Activated CD8-positive, alpha-beta memory T cell treated with anti-CD3 and anti-CD28 coated beads for 48 hours (primary cell): ENCODE measurements at places on chromosomes 6 and 20.

DNA sequence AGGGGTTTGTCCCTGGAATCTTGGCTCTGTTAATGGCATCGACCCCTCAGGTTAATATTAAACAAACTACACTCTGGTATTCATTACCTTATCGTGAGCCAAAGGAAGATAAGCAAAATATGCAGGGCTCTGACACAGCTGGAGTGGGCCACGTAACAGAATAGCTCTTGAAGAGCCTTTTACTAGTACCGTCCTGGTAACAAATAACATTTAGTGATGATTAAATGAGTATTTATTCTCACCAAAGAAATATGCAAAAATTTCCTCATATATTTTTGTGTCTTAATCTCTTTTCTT is 20.1 kb upstream of the UTRN start:
- DNase-seq = no peak

- DNase-seq = no peak
These were observed 62.3 kb downstream of the STK4 start for GRCh38 chr20:45028424-45029136.

GRCh38 chr20:62305765-62306413 is 3.1 kb downstream of the ADRM1 start:
- no peak for DNase-seq

DNA sequence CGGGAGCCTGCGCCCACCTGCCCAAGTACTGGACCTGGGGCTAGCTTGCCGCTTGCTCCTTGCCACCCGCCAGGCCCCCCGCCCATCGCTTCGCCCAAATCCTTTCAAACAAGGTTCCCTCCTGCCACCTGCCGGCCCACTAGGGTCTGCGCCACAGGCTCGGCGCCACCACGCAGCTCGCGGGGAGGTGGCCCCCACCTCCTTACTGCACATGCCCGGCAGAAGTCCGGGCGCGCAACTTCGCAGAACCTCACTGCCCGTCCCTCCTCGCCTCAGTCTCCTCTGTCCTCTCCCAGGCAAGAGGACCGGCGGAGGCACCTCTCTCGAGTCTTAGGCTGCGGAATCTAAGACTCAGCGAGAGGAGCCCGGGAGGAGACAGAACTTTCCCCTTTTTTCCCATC is 11.2 kb downstream of the GNAS-AS1 start:
- no peak for DNase-seq

GRCh38 chr6:161917645-161918044 is 643.8 kb upstream of the AGPAT4 start:
- DNase-seq = no peak

DNA sequence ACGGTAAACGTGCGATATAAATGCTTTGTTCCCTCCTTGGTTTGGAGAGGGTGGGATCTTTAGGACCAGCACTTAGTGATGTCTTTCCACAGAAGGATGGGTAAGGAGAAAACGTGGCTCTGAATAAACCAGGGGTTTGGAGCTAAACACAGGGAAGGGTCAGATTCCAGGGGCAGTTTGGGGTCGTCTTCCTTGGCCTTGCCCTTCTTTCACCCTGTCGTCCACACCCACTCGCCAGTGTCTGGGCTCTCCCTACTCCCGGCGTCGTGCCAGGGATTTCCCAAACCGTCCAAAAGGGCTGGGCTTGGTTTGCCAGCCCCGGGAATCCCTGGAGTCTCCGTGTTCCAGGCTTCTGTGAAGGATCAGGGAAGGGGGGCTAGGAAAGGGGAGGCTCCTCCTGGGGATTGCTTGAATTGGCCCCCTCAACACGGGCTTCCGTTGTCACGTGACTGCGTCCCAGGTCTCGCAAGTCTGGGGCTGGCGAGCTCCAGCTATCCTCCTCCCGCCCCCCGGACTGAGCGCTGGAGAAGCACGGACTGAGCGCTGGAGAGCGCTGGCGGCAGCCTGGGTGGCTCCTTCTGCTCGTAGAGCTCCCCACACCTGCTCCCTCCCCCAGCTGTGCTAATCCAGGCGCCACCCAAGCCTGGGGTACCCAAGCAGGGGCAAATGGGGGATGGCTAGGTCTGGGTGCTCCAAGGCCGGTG is 9.4 kb upstream of the ARMC12 start:
- no peak for DNase-seq

DNA sequence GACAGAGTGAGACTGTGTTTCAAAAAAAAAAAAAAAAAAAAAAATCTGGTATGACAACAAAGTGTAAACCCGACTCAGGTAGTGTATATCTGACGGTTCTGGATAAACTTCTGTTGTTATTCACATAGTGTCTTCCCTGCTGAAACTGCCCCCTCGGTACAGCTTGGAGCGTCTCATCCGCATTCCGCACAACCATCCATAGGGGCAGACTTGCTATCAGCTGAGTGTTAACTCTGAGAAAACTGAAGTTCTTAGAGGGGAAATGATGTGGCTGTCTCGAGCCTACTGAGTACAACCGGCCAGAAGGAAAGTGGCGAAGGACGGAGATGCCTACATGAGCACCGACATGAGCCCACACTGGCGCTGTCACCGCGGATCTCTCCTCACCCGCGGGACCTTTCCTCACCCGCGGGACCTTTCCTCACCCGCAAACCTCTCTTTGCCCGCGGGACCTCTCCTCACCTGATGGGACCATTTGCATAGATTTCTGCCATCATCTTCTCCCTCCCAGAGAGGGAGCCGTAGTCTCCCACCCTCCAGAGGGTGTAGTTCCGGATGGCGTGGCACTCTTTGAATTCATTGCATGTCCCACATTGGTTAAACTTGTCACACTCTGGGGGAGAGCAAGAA is 9.8 kb downstream of the CTSZ start:
- DNase-seq = no peak

DNA sequence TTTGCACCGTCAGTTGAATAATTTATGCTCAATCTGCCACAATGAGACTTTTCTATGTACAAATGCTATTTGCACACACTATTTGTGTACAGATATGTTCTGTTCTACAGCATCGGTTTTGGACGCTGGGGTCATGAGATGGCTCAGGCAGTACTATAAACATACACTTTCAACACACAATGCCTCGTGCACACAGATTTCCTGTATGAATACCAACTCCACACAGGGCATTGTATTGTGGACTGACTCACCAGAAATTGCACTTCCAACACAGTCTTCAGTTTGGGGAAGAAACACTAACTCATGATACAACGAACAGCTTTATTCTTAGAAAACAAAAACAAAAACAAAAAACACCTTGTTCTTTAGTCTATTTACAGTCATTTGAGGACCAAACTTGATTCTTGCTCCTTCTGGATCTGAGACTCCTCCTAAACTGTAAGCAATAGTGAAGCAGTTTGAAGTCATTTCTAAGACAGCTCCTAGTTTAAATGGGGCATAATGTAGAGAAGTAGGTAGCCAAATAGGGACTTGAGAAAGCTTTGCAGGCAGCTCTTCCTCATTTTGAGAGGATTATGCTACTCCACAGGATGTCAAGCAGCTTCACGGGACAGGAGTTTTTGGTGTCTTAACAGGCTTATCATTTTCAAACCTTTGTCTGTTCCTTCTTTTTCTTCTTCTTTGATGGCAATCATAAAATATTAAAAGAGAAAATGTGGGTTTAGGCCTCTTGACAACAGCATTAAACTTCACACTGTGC is 33.7 kb downstream of the GJA10 start:
- DNase-seq = no peak

GRCh38 chr20:58945965-58946631 is 35.0 kb upstream of the NELFCD start:
- no peak for DNase-seq

- DNase-seq = no peak
These were observed 94.1 kb downstream of the PRDM1 start for GRCh38 chr6:106180208-106180607.

DNA sequence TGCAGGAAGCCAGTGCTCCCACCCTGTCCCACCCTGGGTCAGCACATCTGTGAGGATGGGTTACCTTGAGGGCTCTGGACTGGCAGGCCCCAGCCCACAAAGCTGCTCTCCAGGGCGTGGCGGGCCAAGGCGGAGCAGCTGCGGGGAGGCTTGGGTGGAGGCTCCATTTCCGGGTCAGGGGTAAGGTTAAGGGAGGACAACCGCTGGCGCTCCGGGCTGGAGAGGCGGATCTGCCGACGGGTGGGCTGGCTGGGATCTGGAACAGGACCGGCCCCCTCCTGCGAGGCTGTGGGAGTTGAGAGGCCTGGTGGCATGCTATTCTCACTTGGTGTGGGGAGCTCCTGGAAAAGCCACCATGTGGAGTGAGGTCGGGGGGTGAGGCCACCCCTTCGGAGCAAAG is 5.5 kb downstream of the SMPD2 start:
- no peak for DNase-seq

DNA sequence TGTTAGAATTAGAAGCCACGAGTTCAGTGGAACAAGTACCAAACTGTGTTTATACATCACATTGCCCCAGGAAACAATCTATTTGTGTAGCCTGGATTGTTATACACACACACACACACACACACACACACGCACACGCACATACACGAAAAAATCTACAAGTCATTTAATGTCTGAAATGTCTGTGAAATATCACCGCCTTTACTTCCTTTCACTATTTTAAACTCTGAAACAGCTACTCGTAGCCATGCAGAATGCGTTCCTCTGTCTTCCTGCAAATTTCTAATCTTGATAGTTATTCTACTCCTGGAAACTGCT is 84.4 kb upstream of the SCAF8 start:
- DNase-seq = no peak

GRCh38 chr6:93088621-93089501 is 330.5 kb downstream of the EPHA7 start:
- DNase-seq = no peak

DNA sequence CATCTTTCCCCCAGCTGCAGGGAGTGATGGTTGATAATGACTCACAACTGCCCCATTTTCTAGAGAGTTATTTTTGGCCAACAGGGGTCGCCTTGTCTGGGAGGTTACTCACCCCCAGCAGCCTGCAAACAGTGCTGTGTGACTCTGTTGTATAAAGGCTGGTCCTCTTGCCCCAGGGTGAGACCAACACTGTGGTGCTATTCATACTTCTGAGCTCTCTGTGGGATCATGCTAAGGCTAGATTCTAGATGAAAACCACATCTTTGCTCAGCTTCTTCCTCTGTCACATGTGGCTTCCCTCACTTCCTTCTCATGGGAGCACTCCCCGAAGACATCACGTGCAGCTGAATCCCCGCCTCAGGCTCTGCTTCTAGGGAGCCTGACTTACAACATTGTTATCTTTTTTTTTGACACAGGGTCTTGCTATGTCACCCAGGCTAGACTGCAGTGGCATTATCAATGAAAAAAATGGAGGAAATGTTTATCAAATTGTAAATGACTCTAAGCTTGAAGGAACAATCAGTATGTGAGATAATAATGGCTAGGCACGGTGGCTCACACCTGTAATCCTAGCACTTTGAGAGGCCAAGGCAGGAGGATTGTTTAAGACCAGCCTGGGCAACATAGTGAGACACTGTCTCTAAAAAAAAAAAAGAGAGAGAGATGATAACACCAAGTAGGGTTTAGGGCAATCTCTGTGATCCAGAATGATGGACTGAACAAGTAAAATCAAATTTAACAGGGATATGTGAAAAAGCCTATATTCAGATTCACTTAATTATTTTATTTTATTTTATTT is 55.7 kb upstream of the SLC23A2 start:
- peak; percentile 17 for DNase-seq

DNA sequence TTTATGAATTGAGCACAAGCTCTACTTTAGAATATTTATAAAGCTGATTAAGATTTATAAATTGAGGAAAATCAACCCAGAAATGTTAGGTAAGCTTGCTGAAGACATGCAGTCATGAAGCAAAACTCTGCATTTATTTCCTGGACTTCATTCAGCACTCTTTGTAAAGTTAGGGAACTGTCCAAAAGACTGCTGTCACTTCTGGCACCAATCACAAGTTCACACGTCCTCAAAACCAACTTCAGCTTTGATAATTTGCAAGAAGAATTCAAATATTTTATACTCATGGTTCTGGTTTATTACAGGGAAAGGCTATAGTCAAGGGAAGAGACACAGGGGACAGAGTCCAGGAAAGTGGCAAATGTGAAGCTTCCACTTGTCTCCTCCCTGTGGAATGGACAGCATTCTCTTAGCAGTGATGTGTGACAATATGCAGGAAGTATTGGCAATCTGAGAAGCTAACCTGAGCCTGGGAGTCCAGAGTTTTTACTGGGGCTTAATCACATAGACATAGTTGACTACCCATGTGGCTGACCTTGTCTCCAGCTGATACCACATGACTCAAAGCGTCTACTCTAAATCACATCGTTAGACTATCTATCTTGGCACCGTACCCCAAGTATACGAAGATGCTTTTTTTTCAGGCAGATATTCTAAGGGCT is 85.4 kb downstream of the PPP1R14C start:
- no peak for DNase-seq

DNA sequence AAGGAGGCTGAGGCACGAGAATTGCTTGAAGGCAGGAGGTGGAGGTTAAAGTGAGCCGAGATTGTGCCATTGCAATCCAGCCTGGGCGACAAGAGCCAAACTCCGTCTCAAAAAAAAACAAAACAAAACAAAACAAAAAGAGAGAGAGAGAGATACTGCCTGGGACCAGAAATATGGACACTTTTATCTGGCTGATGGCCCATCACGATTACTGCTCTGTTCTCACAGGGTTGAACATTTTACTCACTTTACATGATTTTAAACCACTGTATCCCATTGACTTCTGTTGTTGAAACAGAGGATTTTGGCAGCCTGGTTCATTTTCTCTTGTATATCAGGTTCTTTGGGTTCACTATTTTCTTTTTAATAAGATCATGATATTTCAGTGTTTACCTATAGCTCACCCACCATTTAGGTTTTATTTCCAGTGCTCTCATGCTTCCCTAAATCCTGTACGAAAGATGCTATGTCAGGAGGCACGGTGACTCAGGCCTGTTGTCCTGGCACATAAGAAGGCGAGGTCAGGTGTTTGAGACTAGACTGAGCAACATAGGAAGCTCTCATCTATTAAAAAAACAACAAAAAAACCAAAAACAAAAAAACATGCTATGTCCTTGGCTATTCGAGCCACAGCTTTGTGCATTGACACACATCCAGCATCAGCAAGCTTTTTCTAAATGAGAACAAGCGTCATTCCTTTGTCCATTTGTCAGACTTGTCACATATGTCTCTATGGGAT is 34.5 kb upstream of the RREB1 start:
- no peak for DNase-seq

DNA sequence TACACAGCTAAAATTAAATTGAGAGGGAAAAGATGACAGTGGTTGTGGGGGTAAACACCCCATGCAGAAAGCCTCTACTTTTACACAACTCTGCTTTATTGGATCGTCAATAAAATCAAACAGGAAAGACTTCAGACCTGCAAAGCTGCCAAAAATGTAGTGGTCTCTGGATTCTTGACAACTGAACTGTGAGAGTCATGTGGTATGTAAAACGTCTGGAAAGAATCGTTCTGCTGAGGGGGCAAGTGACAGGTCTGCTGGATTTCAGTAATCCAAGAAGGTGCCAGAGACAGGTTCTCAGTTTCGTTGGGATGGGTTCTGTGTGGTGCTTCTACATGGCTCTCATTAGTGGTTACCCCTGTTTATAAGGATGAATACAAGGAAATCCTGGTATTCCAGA is 63.3 kb downstream of the TSPYL4 start:
- no peak for DNase-seq
